ENCODE measurements at places on chromosomes 11 and 22. TPM values are rescaled to one million over a fixed set of nuclear protein-coding genes. Genes with fewer than 3 reads are reported as not detected.

The RASD2 gene
- total RNA-seq, result 0.94 TPM

The GRAMD1B gene
- total RNA-seq, result 3.8 TPM

DNA sequence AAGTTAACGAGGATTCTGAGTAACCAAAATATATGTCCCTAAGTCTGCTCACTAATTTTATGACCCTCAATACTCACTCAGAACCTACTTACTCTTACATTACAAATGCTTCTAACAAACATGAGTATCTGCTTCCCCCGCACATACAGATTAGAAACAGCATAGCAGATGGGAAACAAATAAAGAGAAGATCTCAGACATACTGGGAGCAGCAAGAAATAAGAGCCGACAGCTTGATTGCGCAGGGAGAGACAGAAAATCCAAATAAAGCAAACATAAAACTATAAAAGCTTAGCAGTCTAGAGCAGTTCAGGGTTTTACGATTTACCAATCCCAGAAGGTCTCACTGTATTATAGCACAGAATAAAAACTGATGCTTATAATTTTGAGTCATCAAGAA is 89.1 kb upstream of the DBX1 start:
- H3K36me3 ChIP-seq, result no peaks in the 10 kb centered on the region
- no peak for DNase-seq
- no peaks in the 10 kb centered on the region for H3K27me3 ChIP-seq
- H3K4me3 ChIP-seq, result no peak overlapping the region
- no peak overlapping the region for H3K27ac ChIP-seq
- H3K4me1 ChIP-seq, result no peaks in the 10 kb centered on the region

DNA sequence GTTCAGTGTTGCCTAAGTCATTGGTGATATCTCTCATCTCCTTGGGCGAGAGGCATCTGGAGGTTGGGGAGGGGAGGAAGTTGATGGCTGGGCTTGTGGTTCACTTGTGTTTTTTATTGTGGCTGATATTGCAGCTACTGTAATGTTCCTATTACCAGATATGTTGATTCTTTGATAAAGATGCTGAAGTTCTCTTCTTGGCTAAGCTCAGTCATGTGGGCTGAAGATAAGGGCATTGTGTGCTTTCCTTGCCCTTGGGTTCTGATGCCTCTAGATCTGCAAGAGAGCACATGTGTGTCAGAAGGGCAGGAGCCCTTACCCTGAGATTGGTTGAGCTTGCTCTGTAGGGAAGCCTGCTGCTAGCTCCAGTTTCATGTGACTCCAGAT is 12.0 kb downstream of the STX3 start:
- no peak overlapping the region for H3K27ac ChIP-seq
- no peaks in the 10 kb centered on the region for H3K36me3 ChIP-seq
- H3K4me3 ChIP-seq, result no peak overlapping the region
- DNase-seq, result no peak

- no peaks in the 10 kb centered on the region for H3K36me3 ChIP-seq
- no peak overlapping the region for H3K27ac ChIP-seq
- DNase-seq, result no peak
- no peak overlapping the region for H3K4me3 ChIP-seq
- no peaks in the 10 kb centered on the region for H3K27me3 ChIP-seq
Measured at GRCh38 chr22:29946220-29946619, 63.2 kb downstream of the MTMR3 start.
